Vein endothelial cell (primary cell): ENCODE measurements at places on chromosomes 12 and 14. TPM values are rescaled to one million over a fixed set of nuclear protein-coding genes. Genes with fewer than 3 reads are reported as not detected.

IL23A gene
- 0.76 TPM in 1 of 2 replicates, not detected in the other for total RNA-seq

TSPAN19 gene
- not detected in 2 replicates for total RNA-seq

FERMT2 gene
- total RNA-seq = 99.6 and 116 TPM in 2 replicates

SOCS2 gene
- 12.1 and 20.8 TPM in 2 replicates for total RNA-seq

IRAK3 gene
- total RNA-seq = 9.8 and 11.6 TPM in 2 replicates

PPP4R3A gene
- 52.9 and 73.3 TPM in 2 replicates for total RNA-seq

KRT82 gene
- total RNA-seq = not detected in 2 replicates

FANCM gene
- 10.5 and 15.0 TPM in 2 replicates for total RNA-seq

ADSS1 gene
- total RNA-seq = 1.4 and 2.3 TPM in 2 replicates

PLD4 gene
- under 0.01 TPM in 2 replicates for total RNA-seq

POTEG gene
- not detected in 2 replicates for total RNA-seq

CMTM5 gene
- total RNA-seq = not detected in 2 replicates

PELI2 gene
- 11.3 and 13.7 TPM in 2 replicates for total RNA-seq

TAS2R13 gene
- total RNA-seq = 1.6 and 2.4 TPM in 2 replicates

NTS gene
- not detected in 2 replicates for total RNA-seq
